Stimulated activated CD4-positive, alpha-beta T cell treated with anti-CD3 and anti-CD28 coated beads, Interleukin-12 subunit alpha, Interleukin-12 subunit beta, amount 100 ng/mL, for 24 hours (primary cell): ENCODE measurements at places on chromosomes 7 and 10.

DNA sequence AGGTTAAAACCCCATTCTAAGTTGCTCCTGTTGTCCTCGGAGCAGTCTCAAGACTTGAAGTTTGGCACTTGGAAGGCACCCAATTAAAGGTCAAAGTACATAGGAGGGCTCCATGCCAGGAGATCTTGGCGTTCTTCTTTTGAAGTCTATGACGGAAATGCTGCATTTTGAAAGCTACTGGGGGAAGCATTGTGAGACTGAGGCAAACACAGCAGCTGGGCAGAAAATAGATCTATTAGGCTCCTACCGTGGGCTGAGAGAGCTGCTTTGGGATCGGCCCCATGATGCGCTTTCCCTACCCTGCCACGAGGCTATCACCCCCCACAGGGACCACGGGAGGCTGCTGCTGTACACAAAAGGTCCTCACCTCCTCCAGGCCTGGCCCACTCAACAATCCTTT lies 20.0 kb downstream of the KIAA1549 start:
- no peak for DNase-seq

GRCh38 chr7:4703532-4703931 lies 21.4 kb downstream of the FOXK1 start:
- DNase-seq, result no peak

- no peak for DNase-seq
These were observed 32.6 kb downstream of the TMEM270 start for GRCh38 chr7:73893342-73894101.

DNA sequence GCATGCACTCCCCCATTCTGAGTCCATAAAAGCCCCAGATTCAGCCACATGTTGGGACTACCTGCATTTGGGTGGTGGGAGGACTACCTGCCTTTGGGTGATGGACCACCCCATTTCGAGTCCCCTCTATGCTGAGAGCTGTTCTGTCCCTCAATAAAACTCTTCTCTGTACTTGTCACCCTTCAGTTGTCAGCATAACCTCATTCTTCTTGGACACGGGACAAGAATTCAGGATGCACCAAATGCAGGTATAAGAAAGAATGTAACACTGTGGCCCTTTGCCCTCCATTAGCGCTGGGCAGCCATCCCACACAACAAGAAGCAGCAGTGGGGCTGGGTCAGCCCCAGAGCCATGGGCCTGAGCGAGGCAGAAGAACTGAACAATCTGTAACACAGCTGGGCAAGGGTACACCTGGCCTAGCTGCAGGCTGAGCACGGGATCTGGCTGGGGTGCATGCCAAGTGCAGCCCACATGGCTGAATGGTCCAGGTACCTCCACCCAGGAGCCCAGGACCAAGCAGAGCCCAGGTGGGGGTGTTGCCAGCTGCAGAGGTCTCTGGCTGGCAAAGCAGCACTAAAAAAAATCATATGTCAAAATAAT lies 1344.3 kb upstream of the LRRTM3 start:
- no peak for DNase-seq

GRCh38 chr7:101784292-101785127 lies 32.9 kb upstream of the CUX1 start:
- no peak for DNase-seq

- DNase-seq, result no peak
These were observed 299.0 kb upstream of the MBL2 start for GRCh38 chr10:53071505-53072125.

DNA sequence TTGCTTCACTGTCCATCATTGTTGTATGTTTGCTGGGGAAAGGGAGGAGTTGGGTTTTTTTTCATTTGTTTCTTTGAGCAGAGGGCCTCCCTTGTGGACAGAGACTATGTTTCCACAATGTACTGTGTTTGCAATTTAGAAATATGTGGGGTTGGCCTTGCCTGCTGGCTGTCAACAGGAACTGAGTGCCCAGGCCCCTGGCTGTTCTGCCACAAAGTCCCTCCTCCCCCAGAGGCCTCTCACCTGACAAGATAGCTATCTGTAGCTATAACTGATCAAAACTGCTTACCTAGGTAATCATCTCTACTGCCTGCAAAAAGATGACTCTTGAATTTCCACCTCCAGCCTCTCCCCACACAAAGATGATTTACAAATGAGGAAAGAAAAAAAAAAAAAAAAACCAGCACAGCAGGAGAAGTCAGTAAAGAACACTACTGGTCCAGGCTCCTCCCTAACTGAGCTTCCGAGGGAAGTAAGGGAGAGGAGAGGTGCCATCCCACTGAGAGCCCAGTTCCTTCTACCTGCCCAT lies 121.8 kb downstream of the SGMS1 start:
- no peak for DNase-seq

GRCh38 chr10:126387041-126387921 lies 996 bp downstream of the ADAM12 start:
- peak; percentile 39 for DNase-seq

- no peak for DNase-seq
These were observed 70.3 kb upstream of the MXI1 start for GRCh38 chr10:110137142-110137545.
